Right lung (tissue), 10 donors: ENCODE measurements at places on chromosomes 3 and 15. TPM values are rescaled to one million over a fixed set of nuclear protein-coding genes. Genes with fewer than 3 reads are reported as not detected.

DNA sequence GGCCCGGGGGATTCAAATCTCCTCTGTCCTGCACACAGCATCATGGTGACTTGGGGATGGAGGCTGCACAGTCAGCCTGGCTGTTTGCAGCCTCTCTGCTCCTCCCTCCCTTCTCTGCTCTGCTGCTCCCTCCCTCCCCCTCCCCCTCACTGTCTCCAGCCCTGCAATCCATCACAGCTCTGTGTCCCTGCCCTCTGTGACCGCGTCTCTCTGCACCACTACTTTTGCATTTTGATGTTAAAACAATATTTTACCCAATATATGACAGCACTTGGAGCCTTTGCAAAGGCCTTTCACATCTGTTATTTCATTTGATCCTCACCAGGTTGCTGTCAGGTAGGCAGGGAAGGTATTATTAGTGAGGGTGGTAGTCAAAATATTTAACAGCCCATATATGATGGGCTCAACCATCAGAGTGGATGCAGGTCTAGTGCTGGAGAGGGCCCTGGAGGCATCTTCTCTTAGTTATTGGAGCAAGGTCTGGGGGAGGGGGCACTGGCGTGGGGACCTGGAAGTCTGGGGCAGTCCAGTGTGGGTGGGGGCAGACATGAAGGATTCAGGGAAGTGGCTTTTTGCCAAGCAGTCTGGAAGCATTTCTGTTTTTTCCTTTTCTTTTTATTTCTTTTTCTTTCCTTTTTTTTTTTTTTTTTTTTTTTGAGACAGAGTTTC, 16.3 kb upstream of the VPS8 start:
- no peak for DNase-seq

Gene TNIK
- polyA plus RNA-seq = 16.4 TPM

Gene CD96
- 1.3 TPM for polyA plus RNA-seq

DNA sequence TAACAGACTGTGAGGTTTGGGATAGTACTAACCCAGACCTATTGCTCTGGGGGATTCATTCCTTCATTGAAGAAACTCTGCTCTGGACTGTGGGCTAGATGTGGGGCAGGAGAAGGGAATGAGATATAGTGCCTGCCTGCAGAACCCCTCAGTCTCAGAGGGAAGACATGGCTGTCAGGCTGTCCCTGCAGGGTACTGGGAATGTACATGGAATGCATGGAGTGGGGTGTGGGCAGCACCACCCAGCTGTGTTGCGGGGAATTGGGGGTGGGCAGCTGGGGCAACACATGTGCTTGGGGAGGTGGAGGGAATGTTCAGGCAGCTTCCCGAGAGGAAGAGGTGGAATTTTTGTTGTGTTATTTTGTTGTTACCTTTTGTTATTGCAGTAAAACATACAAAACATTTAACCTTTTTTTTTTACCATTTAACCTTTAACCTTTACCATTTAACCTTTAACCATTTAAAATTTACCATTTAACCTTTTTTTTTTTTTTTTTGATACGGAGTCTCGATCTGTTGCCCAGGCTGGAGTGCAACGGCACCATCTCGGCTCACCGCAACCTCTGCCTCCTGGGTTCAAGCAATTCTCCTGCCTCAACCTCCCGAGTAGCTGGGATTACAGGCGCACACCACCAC, 7.3 kb downstream of the PAQR5 start:
- no peak for DNase-seq

Gene GPR176
- 3.3 TPM for polyA plus RNA-seq

- peak; percentile 30 for DNase-seq
Observed at GRCh38 chr15:41011055-41011815, 58.0 kb downstream of the CHAC1 start.

Gene FSD2
- polyA plus RNA-seq = 1.9 TPM

GRCh38 chr15:52020221-52021085, 1.4 kb downstream of the MAPK6 start:
- DNase-seq = no peak

- DNase-seq = no peak
Observed at GRCh38 chr3:46960835-46961234, 15.7 kb downstream of the CCDC12 start.

Gene ARHGEF26
- 23.6 TPM for polyA plus RNA-seq

GRCh38 chr3:189625572-189625971, 5.6 kb upstream of the TP63 start:
- DNase-seq = no peak

Gene LRRIQ4
- not detected for polyA plus RNA-seq

DNA sequence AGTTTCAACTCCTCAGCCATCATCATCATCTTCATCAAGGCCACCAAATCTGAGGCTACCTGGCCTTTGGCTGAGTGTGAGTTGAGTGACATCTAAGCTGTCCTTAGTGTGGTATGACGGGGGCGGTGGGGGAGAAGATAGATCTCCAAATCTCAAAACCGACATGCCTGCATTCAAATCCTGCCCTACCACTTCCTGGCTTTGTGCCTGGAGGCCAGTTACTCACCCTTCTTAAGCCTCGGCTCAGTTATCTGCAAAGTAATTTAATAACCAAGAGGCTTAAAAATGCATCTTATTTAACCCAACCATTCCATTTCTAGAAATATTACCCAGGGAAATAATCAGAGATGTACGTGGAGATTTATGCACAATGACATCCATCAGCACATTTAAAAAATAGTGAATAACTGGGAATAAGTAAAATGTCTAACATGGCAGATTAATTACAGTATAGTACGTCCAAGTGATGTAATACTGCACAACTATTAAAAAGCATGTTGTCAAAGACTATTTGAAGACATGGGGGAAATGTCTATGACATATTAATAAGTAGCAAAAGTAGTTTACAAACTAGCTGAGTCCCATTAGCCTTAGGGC, 167.4 kb downstream of the NTRK3 start:
- DNase-seq = no peak

DNA sequence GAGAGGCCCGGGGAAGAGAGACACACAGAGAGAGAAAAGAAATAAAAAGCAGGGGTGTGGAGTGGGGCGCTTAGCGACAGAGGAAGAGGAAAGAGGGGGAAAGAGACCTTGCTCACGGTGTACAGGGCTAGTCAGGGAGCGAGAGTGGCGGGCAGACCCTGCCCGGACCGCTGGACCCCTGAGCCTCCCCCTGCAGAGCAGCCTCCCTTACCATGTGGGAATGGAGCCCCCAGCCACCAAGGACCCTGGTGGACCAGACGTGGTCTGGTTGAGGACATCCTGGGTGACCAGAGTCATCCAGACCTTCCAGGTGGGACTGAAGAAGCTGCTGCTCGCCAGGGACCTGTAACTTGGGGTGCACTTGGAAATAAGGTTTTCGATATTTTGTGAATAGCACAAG, 129.6 kb downstream of the CHSY1 start:
- no peak for DNase-seq

GRCh38 chr15:81754078-81754477, 291.7 kb downstream of the MEX3B start:
- DNase-seq = no peak

Gene RPUSD3
- polyA plus RNA-seq = 36.4 TPM

Gene RTP3
- polyA plus RNA-seq = not detected

- no peak for DNase-seq
Observed at GRCh38 chr15:38682363-38682762, 117.7 kb upstream of the RASGRP1 start.

GRCh38 chr3:62589078-62589477, 215.7 kb upstream of the FEZF2 start:
- DNase-seq = no peak

Gene CAMP
- 2.2 TPM for polyA plus RNA-seq

- DNase-seq = peak; percentile 38
Observed at GRCh38 chr3:114178770-114179368, at the start of gene DRD3. Gene DRD3, minus strand, starts transcription at chr3:114179052. Its CDS starts 7,060 bp downstream, at chr3:114171992.

Gene TKT
- 208 TPM for polyA plus RNA-seq

- peak; percentile 38 for DNase-seq
Observed at GRCh38 chr3:23000371-23000770, 202.8 kb upstream of the UBE2E2 start.

Gene OR4F15
- polyA plus RNA-seq = not detected

Gene ASB14
- 1.9 TPM for polyA plus RNA-seq

GRCh38 chr15:44246521-44247268, 41.8 kb upstream of the GOLM2 start:
- DNase-seq = no peak

- DNase-seq = peak; percentile 12
Observed at GRCh38 chr15:52527911-52528563, 643 bp downstream of the MYO5A start.

Gene ZPLD1
- not detected for polyA plus RNA-seq
